ENCODE measurements at places on chromosomes 1 and 21.
A peak's percentile ranks its signal among the peaks of the same experiment; 100 is the strongest.

DNA sequence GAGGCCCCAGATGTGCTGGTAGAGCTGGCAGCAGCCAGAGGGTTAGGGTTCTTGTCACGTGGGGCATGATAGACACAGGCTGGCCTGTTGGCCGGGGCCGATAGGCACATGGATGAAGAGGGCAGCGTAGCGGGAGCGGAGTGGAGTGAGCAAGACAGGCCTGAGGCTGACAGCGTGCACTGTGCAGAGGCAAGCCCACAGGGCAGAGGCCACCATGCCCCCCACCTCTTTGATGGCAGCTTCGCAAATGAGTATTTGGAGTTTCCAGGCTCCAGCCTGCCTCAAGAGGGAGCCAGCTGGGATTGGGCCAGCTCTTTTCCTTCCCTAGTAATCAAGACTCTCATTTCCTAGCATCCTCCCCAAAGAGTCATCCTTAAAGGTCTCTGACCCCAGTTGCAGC, 43.5 kb downstream of the TMCC2 start:
- no peak for DNase-seq

DNA sequence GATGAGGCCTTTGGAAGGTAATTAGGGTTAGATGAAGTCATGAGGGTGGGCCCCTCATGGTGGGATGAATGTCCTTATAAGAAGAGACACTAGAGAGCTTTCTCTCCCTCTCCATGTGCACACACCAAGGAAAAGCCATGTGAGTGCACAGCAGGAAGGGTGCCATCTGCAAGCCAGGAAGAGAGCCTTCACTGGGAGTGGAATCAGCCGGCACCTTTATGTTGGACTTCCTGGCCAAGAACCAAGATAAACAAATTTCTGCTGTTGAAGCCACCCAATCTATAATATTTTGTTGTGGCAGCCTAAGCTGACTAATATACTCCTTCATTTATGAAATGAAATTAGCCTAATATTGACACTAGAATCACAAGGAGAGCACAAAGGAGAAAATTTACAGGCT, 38.2 kb upstream of the PKP1 start:
- no peak for DNase-seq

- DNase-seq: no peak
Measured at GRCh38 chr1:79128722-79129121, 122.2 kb upstream of the ADGRL4 start.

- DNase-seq: no peak
Measured at GRCh38 chr1:156866249-156866909, 5.7 kb downstream of the NTRK1 start.

- no peak for DNase-seq
Measured at GRCh38 chr1:18333220-18333619, 147.5 kb upstream of the KLHDC7A start.

DNA sequence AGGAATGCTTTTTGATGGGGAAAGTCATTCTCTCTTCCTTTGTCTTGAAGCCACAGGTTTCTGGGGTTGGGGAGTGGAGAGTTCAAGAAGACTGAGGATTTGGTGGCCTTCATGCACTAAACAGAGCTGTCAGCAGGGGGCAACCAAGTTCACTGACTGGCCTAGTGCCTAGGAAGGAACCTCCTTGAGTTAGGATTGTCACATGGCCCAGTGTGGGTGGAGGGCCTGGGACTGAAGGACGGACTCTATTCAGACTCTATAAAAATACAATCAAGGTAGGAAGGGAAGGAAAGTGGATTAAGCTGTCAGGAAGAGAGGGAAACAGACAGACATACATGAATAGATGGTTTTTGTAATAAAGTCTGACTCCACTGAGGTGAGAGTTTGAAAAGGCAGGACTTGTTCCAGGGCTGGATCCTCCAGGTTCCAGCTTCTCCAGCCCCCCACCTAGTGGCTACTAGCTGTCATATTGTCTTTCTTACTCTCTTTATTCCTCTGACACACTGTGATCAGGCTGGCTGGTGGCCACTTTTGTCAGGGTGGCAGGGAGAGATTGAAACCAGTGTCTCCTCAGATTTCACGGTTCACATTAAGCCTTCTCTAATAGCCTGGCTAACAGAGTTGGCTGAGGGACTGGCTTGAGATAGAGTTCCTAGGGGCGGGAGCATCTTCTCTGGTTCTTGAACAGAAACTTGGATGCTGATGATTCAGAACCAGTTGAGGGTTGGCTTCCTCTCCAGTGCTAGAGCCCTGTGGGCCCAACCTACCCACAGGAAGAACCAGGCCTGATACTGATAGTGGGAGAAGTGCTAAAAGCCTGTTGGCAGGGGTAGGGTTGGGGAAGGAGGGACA, 4.1 kb upstream of the SH3BGRL3 start:
- DNase-seq: peak; percentile 75

DNA sequence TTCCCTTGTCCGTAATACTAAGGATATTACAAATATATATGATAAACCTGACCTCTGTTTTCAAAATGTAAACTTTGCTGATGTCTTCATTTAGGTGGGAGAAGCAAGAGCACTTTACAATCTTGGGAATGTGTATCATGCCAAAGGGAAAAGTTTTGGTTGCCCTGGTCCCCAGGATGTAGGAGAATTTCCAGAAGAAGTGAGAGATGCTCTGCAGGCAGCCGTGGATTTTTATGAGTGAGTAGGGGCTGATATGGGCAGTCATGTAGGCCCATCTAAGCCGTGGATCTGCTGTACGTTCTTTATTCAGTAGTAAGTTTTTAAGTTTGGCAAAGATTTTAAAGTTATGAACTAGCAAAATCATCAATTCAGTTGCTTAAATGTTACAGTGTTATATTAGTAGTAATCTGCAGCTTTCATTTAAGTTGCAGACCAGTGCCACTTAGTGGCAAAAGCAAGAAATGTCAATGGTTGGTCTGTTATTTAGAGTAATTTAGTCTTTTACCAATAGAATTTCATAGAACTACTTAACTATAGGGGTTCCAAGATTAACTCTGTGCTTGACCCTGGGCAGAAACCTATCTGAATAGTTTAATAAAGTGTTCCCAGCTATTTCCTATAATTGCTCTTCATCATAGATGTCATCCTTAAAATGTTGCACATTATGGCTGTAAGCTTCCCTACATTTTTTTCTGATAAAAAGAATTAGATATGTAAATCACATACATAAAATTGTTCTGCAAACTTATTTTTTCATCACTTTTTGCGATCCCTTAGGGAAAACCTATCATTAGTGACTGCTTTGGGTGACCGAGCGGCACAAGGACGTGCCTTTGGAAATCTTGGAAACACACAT, 21.3 kb downstream of the GPSM2 start:
- peak; percentile 3 for DNase-seq

DNA sequence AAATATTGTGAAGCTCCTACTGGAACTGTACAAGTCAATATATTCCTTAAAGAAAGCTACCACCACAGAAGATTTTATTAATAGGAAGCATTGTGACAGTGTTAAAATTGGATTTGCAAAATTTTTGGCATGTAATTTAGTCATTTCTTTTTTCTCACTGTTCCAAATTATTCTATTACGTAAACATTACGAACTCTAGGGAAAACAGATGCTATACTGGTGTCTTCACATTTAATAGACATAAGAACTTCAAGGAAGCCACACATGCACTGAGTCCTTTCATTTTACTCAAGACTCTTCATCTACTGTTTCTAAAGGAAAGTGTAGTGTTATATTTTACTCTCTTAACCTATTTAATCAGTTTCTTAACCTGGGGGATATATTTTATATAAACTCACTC, 135.4 kb downstream of the HMCN1 start:
- no peak for DNase-seq

DNA sequence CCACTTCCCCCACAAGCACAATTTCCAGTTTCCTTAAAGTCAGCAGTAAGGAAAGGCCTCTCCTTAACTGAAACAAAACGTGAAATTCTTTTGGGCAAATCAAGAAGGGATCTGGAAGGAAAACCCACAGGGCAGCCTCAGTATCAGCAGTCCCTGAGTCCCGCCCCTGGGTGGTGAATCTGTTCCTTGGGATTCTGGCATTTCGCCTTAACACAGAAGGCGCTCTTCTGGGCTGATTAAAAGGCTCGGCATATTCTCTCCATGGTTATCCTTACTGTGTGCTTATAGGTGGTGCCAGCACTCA, 12.2 kb upstream of the RAB4A start:
- no peak for DNase-seq

Measured in activated CD4-positive, alpha-beta T cell treated with anti-CD3 and anti-CD28 coated beads, Interleukin-2, amount 50 U/mL, for 1 hour (primary cell).